ENCODE measurements at places on chromosomes 11 and 22. TPM values are rescaled to one million over a fixed set of nuclear protein-coding genes. Genes with fewer than 3 reads are reported as not detected.

CSNK1E gene
- total RNA-seq, result 38.1 TPM

UBQLN3 gene
- 0.24 TPM for total RNA-seq

C11orf86 gene
- total RNA-seq, result not detected

MB gene
- total RNA-seq, result not detected

VPREB3 gene
- not detected for total RNA-seq

VSIG2 gene
- not detected for total RNA-seq

BIK gene
- not detected for total RNA-seq

CABP4 gene
- not detected for total RNA-seq

KCNQ1OT1 gene
- total RNA-seq, result 1.1 TPM

APLNR gene
- total RNA-seq, result 2.1 TPM

MPPED2 gene
- total RNA-seq, result not detected

SPON1 gene
- 117 TPM for total RNA-seq

MICAL2 gene
- total RNA-seq, result 81.2 TPM

GGT5 gene
- total RNA-seq, result 255 TPM

AGBL2 gene
- not detected for total RNA-seq

MS4A6A gene
- total RNA-seq, result not detected

CCDC89 gene
- 7.1 TPM for total RNA-seq

INPP5J gene
- total RNA-seq, result not detected

CSKMT gene
- 2.4 TPM for total RNA-seq

PLAAT2 gene
- not detected for total RNA-seq

P2RX6 gene
- total RNA-seq, result 0.94 TPM

UCP3 gene
- not detected for total RNA-seq

C2CD2L gene
- total RNA-seq, result 4.6 TPM

MMP8 gene
- not detected for total RNA-seq

CFAP300 gene
- total RNA-seq, result 9.3 TPM

KLHL22 gene
- total RNA-seq, result 22.2 TPM

C1QTNF5 gene
- 28.5 TPM for total RNA-seq

IL18 gene
- 0.37 TPM for total RNA-seq

PGA5 gene
- not detected for total RNA-seq

ATF4 gene
- total RNA-seq, result 234 TPM

HTR3B gene
- total RNA-seq, result not detected

TRABD gene
- total RNA-seq, result 19.4 TPM
